ENCODE measurements at places on chromosomes 4 and X. TPM values are rescaled to one million over a fixed set of nuclear protein-coding genes. Genes with fewer than 3 reads are reported as not detected.

DNA sequence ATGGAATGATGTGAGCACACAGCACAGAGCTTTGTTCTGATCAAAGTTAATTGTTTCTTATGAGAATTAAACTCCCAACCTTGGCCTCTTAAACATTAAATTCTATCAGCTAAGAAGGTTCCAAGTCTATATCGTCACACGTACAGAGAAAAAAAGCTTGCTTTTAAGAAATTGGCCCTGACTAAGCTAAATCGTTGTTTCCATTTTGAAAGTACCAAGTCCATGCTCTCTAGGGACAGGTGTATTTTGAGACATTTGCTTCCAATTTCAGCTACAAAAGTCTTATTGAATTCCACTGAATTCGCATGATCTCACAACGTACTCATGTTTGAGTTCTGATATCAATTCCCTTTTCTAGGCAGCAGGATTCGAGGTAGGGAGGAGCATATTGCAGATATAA, 157.4 kb downstream of the SHROOM3 start:
- DNase-seq: no peak

- no peak for DNase-seq
Observed at GRCh38 chrX:148536961-148537360, 36.5 kb downstream of the AFF2 start.

GRCh38 chr4:5638976-5639375, 69.4 kb downstream of the EVC2 start:
- no peak for DNase-seq

- peak; percentile 75 for DNase-seq
Observed at GRCh38 chr4:36244257-36245082, at the start of gene ARAP2. ARAP2 (minus strand) TSS chr4:36244514; CDS start chr4:36229486, 15,028 bp downstream.

- DNase-seq: no peak
Observed at GRCh38 chrX:14027036-14027435, 2.7 kb downstream of the GEMIN8 start.

GRCh38 chr4:21778702-21779101, 169.9 kb downstream of the KCNIP4 start:
- DNase-seq: no peak

DNA sequence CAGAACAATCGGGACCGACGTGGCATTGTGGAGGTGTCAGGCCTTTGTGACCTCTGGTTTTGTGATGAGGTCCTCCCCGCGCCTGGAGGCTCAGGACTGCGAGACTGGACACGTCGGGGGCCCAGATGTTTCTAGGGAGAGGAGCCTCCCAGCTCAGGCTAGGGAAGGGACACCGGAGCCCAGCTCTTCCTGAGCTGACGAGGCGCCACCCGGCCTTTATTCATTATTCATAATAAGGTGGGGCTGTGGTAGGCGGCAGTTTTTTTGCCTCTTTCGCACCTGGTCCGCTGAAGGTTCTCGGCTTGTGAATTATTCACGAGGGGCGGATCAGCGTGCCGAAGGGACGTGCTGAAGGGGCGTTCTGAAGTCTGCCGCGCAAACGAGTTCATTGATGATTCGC, 2.3 kb upstream of the UBA1 start:
- DNase-seq: peak; percentile 30

DNA sequence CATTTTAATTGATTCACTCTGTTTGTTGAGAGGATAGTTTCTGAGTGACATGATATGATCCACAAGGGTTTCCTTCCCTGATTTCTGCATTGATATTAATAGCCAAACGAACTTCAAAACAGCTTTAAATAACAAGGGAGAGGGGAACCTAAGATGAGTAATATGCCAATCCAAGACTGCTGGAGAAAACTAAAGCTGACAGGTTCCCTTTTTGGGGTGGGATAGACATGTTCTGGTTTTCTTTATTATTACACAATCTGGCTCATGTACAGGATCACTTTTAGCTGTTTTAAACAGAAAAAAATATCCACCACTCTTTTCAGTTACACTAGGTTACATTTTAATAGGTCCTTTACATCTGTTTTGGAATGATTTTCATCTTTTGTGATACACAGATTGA, 182.2 kb downstream of the AR start:
- no peak for DNase-seq

- no peak for DNase-seq
Observed at GRCh38 chr4:98784947-98785706, 126.7 kb upstream of the TSPAN5 start.

GRCh38 chr4:10093801-10094552, 22.6 kb downstream of the WDR1 start:
- peak; percentile 34 for DNase-seq

DNA sequence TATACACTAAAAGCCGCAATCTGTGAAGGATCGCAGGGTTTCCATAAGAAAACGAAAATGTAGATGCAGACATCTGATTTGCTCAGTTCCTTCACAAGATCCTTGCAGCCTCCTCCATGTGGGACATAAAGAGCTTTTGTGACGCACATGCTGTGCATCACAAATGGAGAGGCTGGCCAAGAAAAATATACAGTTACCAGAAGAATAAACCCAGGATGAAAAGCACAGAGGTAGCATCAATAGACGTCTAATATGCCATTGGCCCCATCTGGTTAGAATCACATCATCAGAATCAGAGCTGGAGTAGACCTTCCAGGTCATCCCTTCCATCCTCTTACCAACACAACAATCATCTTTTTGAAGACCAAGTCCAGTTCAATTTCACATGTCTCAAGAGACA, 517.4 kb downstream of the RAB28 start:
- DNase-seq: no peak

DNA sequence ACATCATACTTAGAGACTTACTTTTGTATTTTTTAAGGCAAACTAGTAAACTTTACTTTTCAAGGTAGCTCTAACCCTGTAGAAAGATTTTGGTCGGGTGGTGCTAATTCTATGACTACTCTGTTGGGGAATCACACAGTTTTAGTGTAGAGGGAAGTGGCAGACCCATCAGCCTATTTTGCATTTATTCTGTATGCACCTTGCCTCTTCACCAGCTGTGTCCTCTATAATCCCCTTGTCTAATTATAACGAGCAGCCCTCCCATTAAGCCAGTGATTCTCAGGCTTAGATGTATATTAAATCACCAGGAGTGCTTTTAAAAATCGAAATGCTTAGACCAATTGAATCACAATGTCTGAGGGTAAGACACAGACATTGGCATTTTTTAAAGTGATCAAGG, 78.1 kb downstream of the GALNT7 start:
- no peak for DNase-seq

GRCh38 chrX:76439188-76439587, 11.7 kb downstream of the MAGEE1 start:
- DNase-seq: no peak

The ADH1A gene
- not detected for total RNA-seq

The RAB40AL gene
- 0.35 TPM for total RNA-seq

The AR gene
- total RNA-seq: not detected

The CENPC gene
- total RNA-seq: 20.2 TPM

The N4BP2 gene
- 21.1 TPM for total RNA-seq

The GAB1 gene
- total RNA-seq: 0.15 TPM

The PITX2 gene
- not detected for total RNA-seq

The PABPC1L2B gene
- total RNA-seq: not detected
